Stimulated activated CD8-positive, alpha-beta memory T cell treated with anti-CD3 and anti-CD28 coated beads, Interleukin-7, amount 100 ng/mL, for 4 hours (primary cell): ENCODE measurements at places on chromosomes 3 and 15.

GRCh38 chr3:184683900-184684560, 27.8 kb downstream of the MAGEF1 start:
- no peak for DNase-seq

DNA sequence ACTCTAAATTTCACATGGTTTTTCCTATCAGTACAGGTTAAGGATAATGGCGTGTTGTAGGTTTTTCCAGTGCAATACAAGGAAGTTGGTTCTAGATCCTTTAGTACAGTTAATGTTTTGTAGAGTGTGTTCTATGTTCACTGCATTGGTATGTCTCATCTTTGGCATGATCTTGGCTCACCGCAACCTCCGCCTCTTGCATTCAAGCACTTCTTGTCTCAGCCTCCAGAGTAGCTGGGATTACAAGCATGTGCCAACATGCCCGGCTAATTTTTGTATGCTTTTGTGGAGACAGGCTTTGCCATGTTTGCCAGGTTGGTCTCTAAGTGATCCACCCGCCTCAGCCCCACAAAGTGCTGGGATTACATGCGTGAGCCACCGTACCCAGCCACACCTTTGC, 30.4 kb downstream of the SNRPN start:
- no peak for DNase-seq

GRCh38 chr15:74807282-74807681, 5.4 kb upstream of the LMAN1L start:
- DNase-seq: no peak

DNA sequence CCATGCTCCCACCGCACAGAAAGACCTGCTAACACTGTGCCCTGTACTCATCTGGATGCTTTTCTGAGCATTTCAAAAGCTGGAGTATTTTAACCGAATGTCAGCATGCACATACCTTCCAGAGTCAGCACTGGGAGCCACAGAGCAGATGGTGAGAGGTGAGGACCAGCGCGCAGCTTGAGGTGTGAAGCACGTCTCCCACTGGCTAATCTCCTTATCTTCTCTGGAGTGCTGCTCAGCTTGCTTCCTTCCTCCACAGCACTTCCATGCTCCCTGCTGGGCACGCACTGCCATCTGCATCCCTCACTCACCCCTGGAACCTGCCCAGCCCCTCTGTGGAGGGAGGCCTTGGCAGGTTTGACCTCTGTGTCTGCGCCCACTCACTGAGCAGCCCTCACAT, at the start of gene GNB5:
GNB5 (minus strand) TSS at position 186 of the 400 bp plus-strand sequence. CDS start 6,716 bp downstream, outside the sequence.
- DNase-seq: no peak

DNA sequence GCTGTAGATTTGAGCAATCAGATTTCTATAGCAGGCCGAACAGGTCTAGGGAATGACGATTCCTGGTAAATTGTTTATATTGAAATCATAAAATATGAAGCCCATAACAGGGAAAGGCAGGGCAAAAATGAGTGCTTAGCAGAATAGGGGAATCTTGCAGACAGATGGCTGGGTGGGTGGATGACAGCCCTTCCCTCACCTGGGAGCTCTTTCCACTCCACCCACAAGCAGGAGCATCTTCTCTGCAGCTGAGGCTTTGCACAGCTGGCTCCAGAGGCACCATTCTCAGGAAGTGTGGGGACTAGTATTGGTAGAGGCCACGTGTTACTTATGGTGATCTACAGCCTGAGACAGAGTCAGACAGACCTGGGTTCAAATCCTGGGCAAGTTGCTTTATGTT, 55.9 kb upstream of the SYN2 start:
- DNase-seq: no peak

DNA sequence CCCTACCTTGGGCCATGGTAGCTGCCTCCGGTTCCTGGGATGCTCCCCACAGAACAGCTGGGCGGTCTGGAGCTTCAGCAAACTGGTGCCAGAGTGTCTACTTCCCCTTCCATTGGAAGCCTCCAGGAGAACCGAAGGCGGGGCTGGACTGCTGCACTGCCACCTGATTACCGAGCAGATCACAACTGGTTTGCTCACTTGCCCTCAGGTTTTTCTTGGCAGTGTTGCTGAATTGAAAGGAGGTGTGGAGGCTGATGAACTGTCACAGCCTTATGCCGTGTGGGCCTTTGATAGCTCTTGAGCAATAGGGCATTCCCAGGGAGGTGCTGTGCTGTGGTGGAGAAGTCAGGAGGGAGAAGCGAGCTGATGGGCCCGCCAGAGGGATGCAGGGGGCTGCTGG, at the start of gene TGM5:
TGM5 (minus strand) TSS at position 95 of the 400 bp plus-strand sequence; CDS start at position 16, 79 bp downstream.
- no peak for DNase-seq

- DNase-seq: no peak
Measured at GRCh38 chr3:11288786-11289637, 16.8 kb downstream of the ATG7 start.
